Placental epithelial cell (primary cell): ENCODE measurements at places on chromosomes 1 and 21. TPM values are rescaled to one million over a fixed set of nuclear protein-coding genes. Genes with fewer than 3 reads are reported as not detected.

The MAN1C1 gene
- total RNA-seq = 0.11 and 0.79 TPM in 2 replicates

The ELF3 gene
- 6.3 and 6.7 TPM in 2 replicates for total RNA-seq

The CLCA4 gene
- not detected in 2 replicates for total RNA-seq

The PRELP gene
- not detected in 2 replicates for total RNA-seq

The FAM78B gene
- total RNA-seq = not detected in 2 replicates

The CA6 gene
- total RNA-seq = not detected in 2 replicates

The NBPF10 gene
- total RNA-seq = 0.65 and 1.6 TPM in 2 replicates

The RHD gene
- total RNA-seq = not detected in 2 replicates

The LRRC8D gene
- total RNA-seq = 14.5 and 24.6 TPM in 2 replicates

The CACHD1 gene
- under 0.01 and 0.11 TPM in 2 replicates for total RNA-seq

The CLCA1 gene
- not detected in 2 replicates for total RNA-seq

The IGFN1 gene
- not detected in 2 replicates for total RNA-seq

The RXFP4 gene
- not detected in 2 replicates for total RNA-seq

The GREM2 gene
- under 0.01 and 0.98 TPM in 2 replicates for total RNA-seq

The SPATA46 gene
- total RNA-seq = not detected in 2 replicates

The NUP210L gene
- total RNA-seq = under 0.01 TPM in 1 of 2 replicates, not detected in the other

The LCE6A gene
- total RNA-seq = not detected in 2 replicates

The CNR2 gene
- not detected in 2 replicates for total RNA-seq

The C1orf115 gene
- total RNA-seq = 0.76 and 9.8 TPM in 2 replicates

The LIN28A gene
- total RNA-seq = not detected in 2 replicates

The POFUT2 gene
- total RNA-seq = 30.7 and 36.5 TPM in 2 replicates

The CD48 gene
- not detected in 2 replicates for total RNA-seq

The PLEKHM2 gene
- 45.0 and 55.4 TPM in 2 replicates for total RNA-seq

The SPAG17 gene
- total RNA-seq = 0.11 and 2.4 TPM in 2 replicates

The CASP9 gene
- total RNA-seq = 7.1 and 9.7 TPM in 2 replicates

The SNRPE gene
- 41.4 and 53.8 TPM in 2 replicates for total RNA-seq

The SHISAL2A gene
- 0.76 and 1.6 TPM in 2 replicates for total RNA-seq

The OR2L8 gene
- 0.39 TPM in 1 of 2 replicates, not detected in the other for total RNA-seq

The GNG12 gene
- 45.9 and 99.9 TPM in 2 replicates for total RNA-seq

The LAMB3 gene
- total RNA-seq = 218 and 906 TPM in 2 replicates

The NEXN gene
- 0.39 and 0.65 TPM in 2 replicates for total RNA-seq

The BSND gene
- total RNA-seq = not detected in 2 replicates

The PEAR1 gene
- 1.6 and 3.3 TPM in 2 replicates for total RNA-seq

The TDRD10 gene
- not detected in 2 replicates for total RNA-seq

The RBM11 gene
- total RNA-seq = under 0.01 TPM in 1 of 2 replicates, not detected in the other

The YIPF1 gene
- total RNA-seq = 22.0 and 36.7 TPM in 2 replicates

The RIPK4 gene
- total RNA-seq = 9.2 and 11.0 TPM in 2 replicates

The HES3 gene
- not detected in 2 replicates for total RNA-seq

The PCP4L1 gene
- not detected in 2 replicates for total RNA-seq

The IFNLR1 gene
- 7.1 and 7.5 TPM in 2 replicates for total RNA-seq

The UBXN10 gene
- total RNA-seq = 0.39 and 0.43 TPM in 2 replicates

The TRAF3IP3 gene
- total RNA-seq = 0.22 and 0.39 TPM in 2 replicates

The LORICRIN gene
- not detected in 2 replicates for total RNA-seq

The CORT gene
- 0.11 and 0.79 TPM in 2 replicates for total RNA-seq

The RHOU gene
- 21.5 and 49.1 TPM in 2 replicates for total RNA-seq

The TRIM58 gene
- total RNA-seq = 3.1 and 18.8 TPM in 2 replicates

The FCGR3A gene
- total RNA-seq = not detected in 2 replicates

The TTC39A gene
- total RNA-seq = 0.65 and 1.2 TPM in 2 replicates

The SLAMF7 gene
- total RNA-seq = 0.11 TPM in 1 of 2 replicates, not detected in the other

The LY9 gene
- not detected in 2 replicates for total RNA-seq

The NTRK1 gene
- total RNA-seq = under 0.01 TPM in 1 of 2 replicates, not detected in the other

The KRTAP19-3 gene
- not detected in 2 replicates for total RNA-seq

The CD247 gene
- not detected in 2 replicates for total RNA-seq

The IGSF21 gene
- not detected in 2 replicates for total RNA-seq

The CD1D gene
- not detected in 2 replicates for total RNA-seq
